Myocyte (in vitro differentiated cells): ENCODE measurements at places on chromosomes 3 and 15. TPM values are rescaled to one million over a fixed set of nuclear protein-coding genes. Genes with fewer than 3 reads are reported as not detected.

DNA sequence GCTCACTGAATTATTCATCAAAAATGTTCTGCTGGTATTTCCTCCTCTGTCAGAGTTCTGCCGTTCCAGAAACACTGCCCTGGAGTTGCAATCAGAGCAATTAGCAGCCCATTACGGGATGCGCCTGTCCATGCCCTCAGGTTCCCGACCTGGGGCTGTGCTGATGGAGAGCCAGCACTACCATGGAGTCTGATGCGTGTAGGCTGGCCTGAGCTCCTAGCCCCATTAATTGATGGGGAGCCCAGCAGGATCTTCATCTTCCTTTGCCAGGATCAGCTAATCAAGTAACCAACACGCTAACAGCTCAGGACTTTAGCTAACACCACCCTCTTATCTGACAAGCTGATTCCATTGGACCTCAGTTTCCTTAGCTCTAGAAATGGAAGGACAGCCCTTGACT lies 164.2 kb downstream of the ABHD5 start:
- no peak for DNase-seq

DNA sequence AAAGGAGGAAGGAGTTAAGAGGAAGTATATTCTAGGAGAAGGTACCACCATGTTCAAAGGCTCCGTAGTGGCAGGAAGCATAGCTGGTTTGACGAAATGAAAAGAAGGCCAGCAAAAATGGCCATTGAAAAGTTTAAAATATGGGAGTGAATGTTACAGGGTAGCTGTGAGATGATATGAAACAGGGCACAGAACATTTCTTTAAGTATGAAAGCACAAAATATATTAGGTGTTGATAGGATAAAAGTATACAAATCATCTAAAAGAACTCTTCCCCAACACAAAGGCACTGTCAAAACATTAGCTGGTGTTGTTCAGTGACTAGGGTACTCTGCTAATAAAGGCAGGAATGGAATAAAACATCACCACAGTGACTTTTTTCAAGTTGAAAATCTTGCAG lies 216.2 kb downstream of the LRRN1 start:
- DNase-seq = no peak

DNA sequence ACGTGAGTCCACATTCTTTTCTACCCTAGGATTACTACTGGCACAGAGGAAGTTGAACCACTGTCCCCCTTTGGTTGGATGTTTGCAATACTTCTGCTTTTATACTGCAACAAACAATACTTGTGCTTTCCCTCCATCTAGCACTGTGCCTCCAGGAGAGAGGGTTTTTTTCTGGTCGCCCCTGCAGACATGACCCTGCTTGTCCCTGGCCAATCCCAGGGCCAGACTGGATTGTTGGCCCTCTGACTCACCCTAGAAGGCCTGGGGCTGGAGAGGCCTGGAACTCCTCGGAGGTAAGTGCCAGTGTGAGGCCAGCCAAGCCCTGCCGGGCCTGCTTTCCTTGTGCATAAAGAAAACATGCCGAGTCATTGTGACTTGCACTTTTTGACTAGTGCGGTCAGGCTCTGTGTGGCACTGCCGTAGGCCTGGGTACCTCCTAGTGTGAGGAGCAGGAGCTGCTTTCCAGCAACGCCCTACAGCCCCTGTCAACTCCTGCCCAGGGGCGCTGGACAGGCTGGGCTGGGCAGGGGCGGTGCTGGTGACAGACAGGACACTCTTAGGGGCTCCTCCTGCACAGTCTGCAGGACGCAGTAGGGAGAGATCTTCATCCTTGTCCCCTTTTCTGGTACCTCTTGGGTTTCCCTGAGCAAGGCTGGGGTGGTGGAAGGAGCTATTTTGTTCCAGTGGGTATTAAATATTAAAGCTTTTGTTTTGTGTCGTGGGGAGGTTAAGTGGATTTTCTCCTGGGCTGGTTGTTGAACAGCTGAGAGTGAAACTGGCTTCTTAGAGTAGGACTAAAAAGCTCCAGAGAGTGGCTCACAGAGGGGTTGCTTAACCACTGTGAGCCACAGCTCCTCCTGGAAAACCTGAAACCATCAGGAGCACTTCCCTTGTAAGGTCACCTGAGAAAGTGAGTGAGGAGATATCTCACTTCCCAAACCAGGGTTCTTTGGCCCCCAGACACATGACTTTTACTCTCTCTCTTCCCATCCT lies 14.4 kb upstream of the TKT start:
- DNase-seq = peak; percentile 98

- DNase-seq = no peak
Measured at GRCh38 chr3:121619691-121620090, 26.5 kb downstream of the FBXO40 start.

- DNase-seq = no peak
Measured at GRCh38 chr3:57624801-57625200, 27.7 kb upstream of the ARF4 start.

DNA sequence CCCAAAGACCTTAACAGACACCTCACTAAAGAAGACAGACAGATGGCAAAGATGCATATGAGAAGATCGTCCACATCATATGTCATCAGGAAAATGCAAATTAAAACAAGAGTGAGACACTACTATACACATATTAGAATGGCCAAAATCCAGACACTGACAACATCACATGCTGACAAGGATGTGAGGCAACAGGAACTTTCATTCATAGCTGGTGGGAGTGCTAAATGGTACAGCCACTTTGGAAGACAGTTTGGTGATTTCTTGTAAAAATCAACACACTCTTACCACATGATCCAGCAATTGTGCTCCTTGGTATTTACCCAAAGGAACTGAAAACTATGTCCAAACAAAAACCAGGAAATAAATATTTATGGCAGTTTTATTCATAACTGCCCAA lies 17.6 kb downstream of the CHDH start:
- no peak for DNase-seq

DNA sequence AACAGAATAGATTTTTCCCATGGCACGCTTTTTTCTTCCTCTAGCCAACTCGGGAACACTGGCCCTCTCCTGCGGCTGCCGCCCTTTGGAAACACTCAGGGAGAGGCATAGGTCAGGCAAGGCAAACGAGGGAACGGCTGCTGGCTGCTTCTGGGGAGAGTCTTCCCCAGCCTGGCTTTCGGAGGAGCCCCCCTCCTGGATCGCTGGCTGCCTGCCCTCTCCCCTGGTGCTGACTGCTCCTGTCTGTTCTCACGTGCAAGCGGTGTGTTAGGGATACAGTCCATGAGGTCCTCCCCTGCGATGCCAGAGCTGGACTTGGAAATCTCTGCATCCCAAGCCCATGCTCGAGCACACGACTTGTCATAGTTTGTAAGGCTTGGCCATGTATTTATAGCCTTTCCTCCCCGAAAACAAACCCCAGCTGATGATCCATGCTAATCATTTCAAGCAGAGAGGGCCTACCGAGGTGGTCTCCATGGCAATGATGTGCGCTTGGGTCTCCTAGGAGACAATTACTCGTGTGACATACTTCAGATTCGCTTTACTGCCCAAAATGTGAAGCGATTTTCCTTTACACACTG lies 315.6 kb upstream of the ATP10A start:
- no peak for DNase-seq

DNA sequence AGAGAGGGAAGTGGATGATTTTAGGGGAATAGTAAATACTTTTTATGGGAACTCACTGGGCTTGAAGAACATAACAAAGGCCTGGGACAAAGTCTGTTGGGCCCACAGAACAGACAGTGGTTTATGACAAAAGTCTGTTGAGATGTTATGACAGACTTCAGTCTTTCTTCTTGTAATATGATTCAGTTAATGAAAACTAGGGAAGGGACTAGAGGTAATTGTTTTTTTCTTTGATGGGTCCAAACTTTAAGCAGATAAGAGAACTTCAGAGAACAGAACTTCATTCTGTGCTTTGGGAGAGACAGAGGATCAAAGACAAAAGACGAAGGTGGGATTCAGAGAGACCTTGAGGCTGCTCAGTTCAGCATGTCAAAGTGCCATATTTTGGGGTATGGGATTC lies 9.3 kb downstream of the CRYBG3 start:
- no peak for DNase-seq

- peak; percentile 85 for DNase-seq
Measured at GRCh38 chr15:63923993-63924950, 90.5 kb upstream of the HERC1 start.

DUOXA1 gene
- not detected in 2 replicates for total RNA-seq

- DNase-seq = no peak
Measured at GRCh38 chr15:39114690-39115378, 466.0 kb upstream of the THBS1 start.

LMLN gene
- 5.1 and 8.0 TPM in 2 replicates for total RNA-seq

- DNase-seq = peak; percentile 37
Measured at GRCh38 chr3:30750967-30751366, 143.5 kb downstream of the GADL1 start.

RPP25 gene
- 2.6 and 3.2 TPM in 2 replicates for total RNA-seq

TEX9 gene
- total RNA-seq = 2.7 and 3.1 TPM in 2 replicates

DNA sequence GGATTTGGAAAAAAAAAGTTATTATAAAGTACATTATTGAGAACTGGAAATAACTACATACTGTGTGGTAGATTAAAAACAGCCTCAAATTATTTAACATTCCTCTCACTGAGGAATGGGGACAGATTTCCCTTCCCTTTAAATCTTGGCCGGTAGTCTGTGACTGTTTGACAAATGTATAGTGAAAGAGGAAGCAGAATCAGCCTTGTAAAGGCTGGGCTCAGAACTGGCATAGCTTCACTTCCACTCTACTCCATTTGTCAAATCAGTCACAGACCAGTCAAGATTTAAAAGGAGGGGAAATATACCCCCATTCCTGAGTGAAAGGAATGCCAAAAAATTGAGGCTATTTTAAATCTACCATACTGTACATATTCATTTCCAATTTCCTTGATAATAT lies 18.2 kb upstream of the B4GALT4 start:
- DNase-seq = no peak

GRCh38 chr3:1513662-1514061 lies 420.8 kb downstream of the CNTN6 start:
- no peak for DNase-seq

DNA sequence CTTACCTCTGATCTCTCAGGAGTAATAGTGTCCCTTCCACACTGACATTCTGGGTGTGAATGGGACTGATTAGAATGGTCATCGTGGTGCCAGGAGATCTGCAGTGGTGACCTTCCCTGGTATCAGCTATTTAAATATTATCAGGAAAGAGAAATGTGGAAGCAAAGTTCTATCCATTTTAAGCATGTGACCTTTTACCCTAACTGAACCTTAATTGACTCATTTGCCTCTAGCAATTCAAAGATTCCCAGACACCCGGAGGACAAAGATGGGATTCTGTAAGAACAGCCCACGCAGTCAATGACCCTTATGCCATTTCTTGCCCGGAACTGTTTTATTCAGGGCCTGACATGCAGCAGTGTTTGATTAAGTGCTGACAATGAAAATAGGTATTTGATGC lies 10.3 kb downstream of the LIPC start:
- DNase-seq = no peak

GRCh38 chr3:64438812-64439211 lies 213.5 kb upstream of the PRICKLE2 start:
- DNase-seq = no peak

DNA sequence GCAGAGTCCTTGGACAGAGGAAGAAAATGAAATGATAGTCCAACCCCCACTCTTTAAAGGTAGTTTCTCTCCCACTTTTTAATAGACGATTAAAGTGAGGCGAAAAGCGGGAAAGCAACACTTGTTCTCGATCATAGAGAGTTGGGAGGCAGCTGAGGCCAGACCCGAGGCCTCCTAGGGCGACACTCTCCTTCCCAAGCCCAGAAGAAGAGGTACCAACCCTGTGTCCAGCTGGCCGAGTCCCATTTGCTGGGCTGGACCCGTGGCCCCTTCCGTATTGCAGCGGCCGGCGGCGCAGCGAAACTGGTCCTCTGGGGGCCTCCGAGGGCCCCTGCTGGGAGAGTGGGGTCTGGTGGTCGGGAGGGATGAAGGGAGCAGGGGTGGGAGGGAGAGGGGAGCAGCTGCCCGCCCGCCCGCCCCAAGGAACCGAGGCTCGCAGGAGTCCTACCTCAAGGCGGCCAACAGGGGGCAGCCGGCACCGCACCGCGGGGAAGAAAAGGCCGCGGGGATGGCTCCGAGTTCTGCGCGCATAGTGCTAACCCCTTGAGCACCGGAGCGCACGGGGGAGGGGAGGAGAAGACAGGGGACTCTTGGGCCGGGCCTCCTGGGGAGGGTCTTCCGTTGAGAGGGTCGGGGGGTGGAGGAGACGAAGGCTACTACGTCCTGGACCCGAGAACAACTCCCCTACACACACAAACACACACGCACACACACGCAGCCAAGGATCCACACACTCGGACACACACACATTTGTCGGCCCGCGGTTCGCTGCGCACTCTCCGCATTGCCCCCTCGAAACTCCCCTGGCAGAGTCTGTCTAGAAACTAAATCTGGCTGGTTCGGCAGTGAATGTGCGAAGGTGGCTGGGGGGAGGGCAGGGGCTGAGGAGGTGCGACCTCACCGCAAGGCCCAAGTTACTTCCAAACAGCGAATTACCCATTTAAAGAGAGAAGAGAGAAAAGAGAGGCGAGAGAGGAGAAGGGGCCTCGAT lies 2.0 kb downstream of the WNT5A start:
- peak; percentile 92 for DNase-seq

GABRR3 gene
- not detected in 2 replicates for total RNA-seq

DNA sequence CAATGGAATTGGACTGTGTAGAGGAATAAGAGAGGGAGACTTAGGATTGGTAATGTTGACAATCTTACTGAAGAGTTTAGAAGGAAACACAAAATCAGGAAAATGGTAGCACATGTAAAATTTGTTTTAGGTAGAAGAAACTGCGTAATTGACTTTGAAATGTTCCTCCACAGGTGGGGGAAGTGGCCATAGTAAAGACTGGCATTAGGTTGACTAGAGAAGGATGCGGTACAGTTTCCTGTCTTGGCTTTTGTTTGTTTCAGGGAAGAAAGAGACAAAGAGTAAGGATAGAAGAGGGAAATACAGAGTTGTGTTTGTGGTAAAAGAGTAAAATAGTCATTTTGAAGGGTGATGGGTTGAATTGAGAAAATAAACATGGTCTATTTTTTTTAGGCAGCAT lies 253.6 kb upstream of the ZNF717 start:
- no peak for DNase-seq

DNA sequence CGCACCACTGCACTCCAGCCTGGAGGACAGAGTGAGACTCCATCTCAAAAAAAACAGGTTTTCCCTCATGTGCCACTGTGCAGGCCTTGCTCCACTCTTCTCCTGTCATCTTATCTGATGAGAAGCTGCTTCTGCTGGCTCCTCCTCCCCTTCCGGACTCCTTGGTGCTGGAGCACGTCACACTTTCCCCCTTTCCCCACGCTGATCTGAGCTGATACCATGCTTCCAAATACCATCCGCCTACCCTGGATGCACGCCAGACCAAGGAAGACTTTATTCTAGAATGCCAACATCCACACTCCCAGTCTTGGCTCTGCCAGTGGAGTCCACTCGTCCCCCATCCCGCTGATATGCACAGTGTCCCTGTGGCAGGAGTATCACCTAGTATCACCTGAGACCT lies 31.3 kb downstream of the HOMER2 start:
- DNase-seq = no peak
